ENCODE measurements at places on chromosomes 6 and 20. TPM values are rescaled to one million over a fixed set of nuclear protein-coding genes. Genes with fewer than 3 reads are reported as not detected.

Gene PGC
- total RNA-seq: 0.18 TPM

Gene GFOD1
- 6.0 TPM for total RNA-seq

Gene ADGRF5
- total RNA-seq: 41.4 TPM

Gene ITPA
- 42.7 TPM for total RNA-seq

Gene SLPI
- 2.8 TPM for total RNA-seq

Gene OXT
- not detected for total RNA-seq

Gene RIPPLY2
- not detected for total RNA-seq

Gene FOXS1
- 5.3 TPM for total RNA-seq

Gene SLC35A1
- 21.9 TPM for total RNA-seq

Gene SSTR4
- 0.18 TPM for total RNA-seq

Gene E2F1
- total RNA-seq: 6.0 TPM

Gene HFE
- 9.3 TPM for total RNA-seq

Gene RCAN2
- 11.9 TPM for total RNA-seq

Gene RFX6
- not detected for total RNA-seq

Gene WFDC9
- total RNA-seq: not detected

Gene SIRPD
- 0.12 TPM for total RNA-seq

Gene HSPA12B
- total RNA-seq: 25.5 TPM

Gene PMEPA1
- 14.2 TPM for total RNA-seq

Gene IRF4
- total RNA-seq: 2.2 TPM

Gene PPP1R3D
- total RNA-seq: 7.8 TPM

Gene SLC17A9
- total RNA-seq: 1.3 TPM

Gene BCLAF1
- total RNA-seq: 139 TPM

Gene MICA
- total RNA-seq: 8.1 TPM

Gene TCF21
- total RNA-seq: 73.6 TPM

Gene PACRG
- total RNA-seq: 13.3 TPM

Gene ABRACL
- total RNA-seq: 19.1 TPM

Gene HLA-DPA1
- total RNA-seq: 36.2 TPM

Gene IFNGR1
- 63.4 TPM for total RNA-seq

Gene MYCT1
- 15.0 TPM for total RNA-seq

Gene DEFB132
- total RNA-seq: 0.18 TPM

Gene SPEF1
- 1.9 TPM for total RNA-seq

Gene TINAG
- total RNA-seq: 17.2 TPM

Gene THBS2
- 61.5 TPM for total RNA-seq

Gene CAGE1
- not detected for total RNA-seq

Gene RSPO3
- total RNA-seq: 10.8 TPM

Data from metanephros (tissue), 2 donors.